ENCODE measurements at places on chromosomes 2 and 18.
A peak's percentile ranks its signal among the peaks of the same experiment; 100 is the strongest.

GRCh38 chr18:70732188-70732587 is 443.3 kb downstream of the SOCS6 start:
- DNase-seq: no peak

DNA sequence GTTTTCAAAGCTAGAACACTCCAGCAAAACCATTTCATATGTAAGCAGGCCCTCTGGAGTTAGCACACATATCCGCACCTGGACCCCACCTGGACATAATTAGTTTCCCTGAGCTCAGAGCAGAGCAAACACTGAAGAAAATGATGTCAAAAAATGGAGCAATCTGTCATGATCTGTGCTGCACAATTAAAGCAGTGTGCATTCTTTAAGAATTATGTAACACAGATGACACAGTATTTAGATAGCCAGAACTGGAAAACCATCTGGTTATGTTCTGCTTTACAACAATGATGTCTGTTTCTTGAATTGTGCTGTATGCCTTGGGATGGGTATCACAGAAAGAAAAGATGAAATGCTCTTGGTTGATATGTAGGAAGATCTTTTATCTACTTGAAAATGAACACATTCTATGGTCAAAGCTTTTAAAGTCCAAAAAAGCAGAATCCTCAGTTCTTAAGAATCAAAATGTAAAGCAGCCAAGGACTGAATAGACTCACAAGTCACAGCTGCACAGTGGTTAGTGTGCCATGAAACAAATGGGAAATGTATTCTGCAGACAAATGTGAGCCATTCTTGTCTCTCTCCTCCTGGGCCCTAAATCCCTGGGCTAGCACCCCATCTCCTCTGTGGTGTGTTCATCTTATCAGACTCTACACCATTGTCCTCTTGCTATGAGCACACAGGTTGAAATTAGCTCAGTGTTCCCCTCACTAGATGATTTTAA is 36.8 kb downstream of the HRH4 start:
- DNase-seq: no peak

GRCh38 chr2:20182241-20182931 is 42.5 kb downstream of the SDC1 start:
- DNase-seq: no peak

DNA sequence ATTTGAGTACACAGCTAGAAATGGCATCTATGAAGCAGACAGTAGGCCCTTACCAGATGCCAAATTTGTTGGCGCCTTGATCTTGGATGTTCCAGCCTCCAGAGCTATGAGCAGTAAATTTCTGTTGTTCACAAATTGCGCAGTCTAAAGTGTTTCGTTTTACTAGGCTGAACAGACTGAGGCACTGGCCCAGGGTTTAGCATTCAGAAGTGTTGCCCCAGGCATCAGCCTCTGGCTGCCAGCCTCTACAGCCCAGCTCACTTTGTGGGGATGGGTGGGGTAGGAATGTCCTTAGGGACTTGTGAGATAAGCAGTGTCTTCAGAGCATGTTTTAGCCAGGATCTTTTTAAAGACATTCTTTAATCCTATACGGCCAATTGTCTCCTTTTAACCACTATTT is 51.5 kb upstream of the MGAT5 start:
- no peak for DNase-seq

DNA sequence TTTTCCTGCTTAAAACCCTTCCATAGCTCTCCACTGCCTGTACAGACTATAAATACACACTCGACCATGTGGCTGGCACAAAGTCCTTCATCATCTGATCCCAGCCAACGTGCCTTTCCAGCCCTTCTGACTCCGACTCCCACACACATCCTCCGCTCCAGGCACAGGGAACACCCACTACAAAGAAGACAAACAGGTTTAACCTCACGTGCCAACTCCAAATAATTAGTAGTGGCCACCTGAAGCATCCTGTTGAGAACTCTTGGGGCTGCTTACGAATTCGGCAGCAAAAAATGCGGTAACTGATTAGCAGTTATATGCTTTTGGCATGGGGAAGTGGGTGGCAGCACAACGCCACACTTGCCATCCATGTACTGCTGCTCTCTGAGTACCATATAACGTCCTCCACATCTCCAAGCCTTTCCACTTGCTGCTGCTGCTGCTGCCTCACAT is 12.1 kb downstream of the SPIRE1 start:
- no peak for DNase-seq

DNA sequence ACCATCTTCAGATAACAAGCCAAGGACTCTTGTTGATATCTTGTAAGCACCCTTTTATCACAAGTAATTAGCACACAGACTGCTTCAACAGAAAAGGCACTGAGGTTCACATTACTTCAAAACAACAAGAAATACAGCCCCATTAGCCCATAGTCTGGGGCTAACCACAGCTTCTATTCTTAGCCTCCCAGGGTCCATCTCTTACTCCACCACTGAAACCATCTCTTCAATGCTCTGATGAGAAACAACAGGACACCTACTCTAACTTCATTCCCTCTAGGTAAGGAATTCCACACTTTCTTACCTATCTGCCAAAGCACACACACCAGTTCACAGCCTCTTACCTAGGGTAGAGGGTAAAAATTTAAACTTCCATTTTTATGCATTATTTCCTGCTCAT is 26.4 kb upstream of the CYTIP start:
- DNase-seq: no peak

DNA sequence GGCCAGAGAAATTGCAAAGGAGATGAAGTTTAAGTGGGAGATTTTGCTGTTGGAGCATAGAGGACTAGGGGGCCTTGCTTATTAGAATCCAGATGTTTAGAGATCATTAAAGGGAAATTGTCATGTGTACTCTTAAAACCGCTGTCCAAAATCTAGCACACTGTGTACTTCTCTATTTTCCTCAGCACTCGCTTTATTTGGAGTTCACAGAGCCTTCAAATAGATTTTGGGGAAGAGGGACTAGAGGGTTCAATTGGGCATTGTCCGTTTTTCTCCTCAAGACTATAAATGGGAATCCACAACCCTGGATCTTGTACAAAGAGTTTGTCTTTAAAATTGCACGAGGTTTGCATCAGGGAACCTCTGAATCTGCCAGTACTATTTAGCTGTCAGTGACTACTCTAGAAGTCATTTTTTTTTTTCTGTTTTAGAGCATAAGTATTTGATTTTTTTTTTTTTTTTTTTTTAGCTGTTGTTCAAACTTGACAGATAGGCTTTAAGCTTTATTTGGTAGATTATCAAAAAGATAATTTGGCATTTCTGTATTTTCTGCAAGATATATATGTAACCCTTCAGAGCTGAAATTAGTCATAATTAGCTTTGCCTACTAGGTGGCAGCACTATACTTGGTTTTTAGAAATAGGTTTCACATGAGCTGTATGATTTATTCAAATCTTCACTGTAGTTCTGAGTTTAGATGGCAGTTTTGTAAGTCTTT is 14.2 kb downstream of the PMS1 start:
- DNase-seq: no peak

DNA sequence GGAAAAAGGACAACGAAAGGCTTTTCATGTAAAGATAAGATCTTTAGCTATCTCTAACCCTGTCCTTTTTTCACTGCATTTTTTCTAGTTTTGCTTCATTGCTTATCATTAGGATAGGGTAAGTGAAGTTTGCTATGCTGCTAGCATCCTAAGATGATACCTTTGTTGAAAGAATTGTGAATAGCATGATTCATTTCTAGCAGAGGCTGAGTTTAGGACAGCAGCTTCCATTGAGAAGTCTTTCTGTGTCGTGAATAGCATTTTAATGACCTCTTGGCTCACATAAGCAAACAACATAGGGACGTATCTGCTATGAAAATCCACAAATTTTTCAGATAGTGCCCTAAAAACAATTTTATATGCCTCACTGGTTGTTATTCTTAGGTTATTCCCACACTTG is 36.4 kb upstream of the GAREM2 start:
- no peak for DNase-seq

- no peak for DNase-seq
Measured at GRCh38 chr2:236510034-236510433, 59.6 kb upstream of the ACKR3 start.

GRCh38 chr2:157898591-157898996 is 22.5 kb upstream of the ACVR1 start:
- DNase-seq: no peak

- peak; percentile 85 for DNase-seq
Measured at GRCh38 chr2:42105330-42106256, 57.8 kb downstream of the PKDCC start.

GRCh38 chr2:55888936-55889335 is 34.6 kb downstream of the EFEMP1 start:
- DNase-seq: no peak

GRCh38 chr18:78228974-78229373 is 750.6 kb upstream of the SALL3 start:
- no peak for DNase-seq

DNA sequence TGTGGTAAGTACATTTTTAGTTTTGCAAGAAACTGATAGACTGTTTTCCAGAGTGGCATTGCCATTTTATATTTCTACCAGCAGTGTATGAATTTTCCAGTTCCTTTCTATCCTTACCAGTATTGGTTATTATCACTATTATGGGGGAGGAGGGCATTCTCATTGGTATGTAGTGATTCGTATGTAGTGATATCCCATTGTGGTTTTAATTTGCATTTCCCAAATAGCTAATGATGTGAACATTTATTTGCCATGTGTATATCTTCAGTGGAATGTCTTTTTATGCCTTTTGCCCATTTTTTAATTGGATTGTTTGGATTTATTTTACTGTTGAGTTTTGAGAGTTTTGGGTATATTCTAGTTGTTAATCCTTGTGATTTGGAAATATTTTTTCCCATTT is 16.9 kb downstream of the EIF5B start:
- DNase-seq: no peak

GRCh38 chr2:69816923-69817542 is 12.4 kb upstream of the GMCL1 start:
- DNase-seq: peak; percentile 68

GRCh38 chr2:132911726-132912724 is 242.0 kb upstream of the LYPD1 start:
- no peak for DNase-seq

DNA sequence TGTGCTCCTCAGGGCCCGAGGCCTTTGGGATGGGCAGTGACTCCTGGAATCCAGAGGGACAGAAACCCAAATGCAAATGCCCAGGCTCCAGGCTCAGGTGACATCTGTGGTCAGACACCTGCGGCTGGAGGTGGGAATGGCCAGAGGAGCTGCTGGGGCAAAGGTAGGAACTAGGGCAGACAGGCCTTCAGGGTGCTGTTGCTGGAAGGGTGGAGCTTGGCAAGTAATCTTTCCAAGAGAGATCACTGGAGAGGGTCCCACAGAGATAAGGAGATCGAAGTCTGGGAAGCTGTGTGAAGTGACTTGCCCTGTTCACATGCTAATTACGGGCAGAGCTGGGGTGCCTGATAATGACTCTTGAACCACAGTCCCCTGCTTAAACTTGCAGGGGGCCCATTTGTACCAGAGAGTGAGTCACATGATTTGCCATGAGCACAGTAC is 82.4 kb downstream of the ACAA2 start:
- no peak for DNase-seq

DNA sequence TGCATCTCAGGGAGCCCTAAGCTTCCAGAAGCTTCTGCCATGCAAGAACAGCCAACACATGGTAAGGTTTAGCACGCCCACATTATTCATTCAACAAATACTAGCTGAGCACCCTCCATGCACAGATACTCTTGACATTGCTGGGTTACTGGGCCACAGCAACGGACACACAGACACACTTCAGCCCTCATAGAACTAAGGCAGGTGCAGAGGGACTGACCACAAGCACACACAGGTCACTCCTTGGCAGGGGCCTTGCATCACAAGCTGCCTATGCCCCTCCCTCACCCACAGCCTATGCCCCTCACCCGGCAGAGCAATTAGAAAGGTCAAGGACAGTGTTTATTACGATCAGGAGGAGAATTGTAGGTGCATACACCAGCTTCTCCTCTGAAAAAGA is 15.8 kb downstream of the SLC14A2 start:
- DNase-seq: no peak

- DNase-seq: no peak
Measured at GRCh38 chr18:48733643-48734253, 194.9 kb downstream of the CTIF start.

DNA sequence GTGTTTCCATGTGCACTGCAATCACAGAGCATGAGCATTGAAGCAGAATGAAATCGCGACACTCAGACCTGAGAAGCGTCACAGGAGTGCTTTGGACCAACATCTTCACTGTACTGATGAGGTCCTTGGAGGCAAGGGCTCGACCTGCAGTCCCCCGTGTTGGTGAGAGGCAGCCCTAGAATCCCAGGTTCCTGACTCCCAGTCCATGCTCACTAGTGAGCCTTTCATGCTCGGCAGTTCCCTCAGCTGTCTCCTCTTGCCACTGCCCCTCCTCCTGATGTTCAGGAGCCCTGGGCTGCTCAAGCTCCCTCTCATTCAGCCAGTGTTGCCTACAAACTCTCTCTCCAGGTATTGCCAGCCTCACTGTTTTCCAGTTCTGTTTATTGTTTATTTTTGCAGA is 291.4 kb downstream of the DYSF start:
- DNase-seq: no peak

GRCh38 chr2:48589170-48589767 is 28.4 kb upstream of the GTF2A1L start:
- DNase-seq: no peak

- DNase-seq: no peak
Measured at GRCh38 chr2:15768142-15768541, 172.2 kb upstream of the MYCN start.

GRCh38 chr2:2464643-2465042 is 133.6 kb upstream of the MYT1L start:
- DNase-seq: no peak

- no peak for DNase-seq
Measured at GRCh38 chr18:52624702-52625101, 284.7 kb downstream of the DCC start.
